Retinal pigment epithelial cell (primary cell): ENCODE measurements at places on chromosomes 11 and 22.
A peak's percentile ranks its signal among the peaks of the same experiment; 100 is the strongest.

DNA sequence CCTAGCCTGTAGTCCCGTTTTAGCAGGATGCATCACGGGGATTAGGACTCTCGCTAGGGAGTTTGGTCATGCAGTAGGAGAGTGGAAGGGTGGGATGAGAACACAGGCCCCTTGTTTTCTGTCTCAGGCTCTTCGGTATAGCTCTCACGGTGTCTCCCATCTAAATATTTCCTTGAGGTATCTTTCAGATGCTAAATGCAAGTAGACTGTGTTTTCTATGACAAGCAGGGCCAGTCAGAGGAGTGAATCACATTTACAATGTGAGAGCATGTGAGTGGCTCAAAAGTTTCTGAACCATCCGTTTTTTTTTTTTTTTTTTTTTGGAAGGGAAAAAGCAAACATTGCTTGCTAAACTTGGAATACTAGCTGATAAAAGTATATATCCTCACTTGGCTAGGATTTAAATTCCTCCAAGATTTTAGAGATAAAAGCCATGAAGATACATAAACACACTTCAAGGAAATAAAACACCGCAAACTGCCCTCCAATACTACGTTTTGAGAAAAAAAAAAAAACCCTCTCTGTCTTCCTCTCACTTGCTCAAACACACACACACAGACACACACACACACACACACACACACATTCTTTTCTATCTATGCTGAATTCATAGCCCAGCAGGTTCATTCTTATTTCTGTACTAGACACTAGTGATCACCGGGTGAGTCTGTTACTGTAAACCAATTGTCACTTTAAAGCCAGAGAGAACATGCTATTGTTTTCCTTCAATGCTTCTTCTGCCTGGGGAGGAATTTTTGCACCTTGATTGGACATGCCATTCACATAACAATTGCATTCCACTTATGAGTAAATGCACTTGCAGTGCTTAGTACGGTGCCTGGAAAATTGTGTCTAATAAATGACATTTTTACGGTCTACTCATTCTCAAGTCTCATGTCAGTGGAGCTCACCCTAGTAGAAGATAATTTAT is 224.6 kb upstream of the CCDC90B start:
- DNase-seq, result no peak

DNA sequence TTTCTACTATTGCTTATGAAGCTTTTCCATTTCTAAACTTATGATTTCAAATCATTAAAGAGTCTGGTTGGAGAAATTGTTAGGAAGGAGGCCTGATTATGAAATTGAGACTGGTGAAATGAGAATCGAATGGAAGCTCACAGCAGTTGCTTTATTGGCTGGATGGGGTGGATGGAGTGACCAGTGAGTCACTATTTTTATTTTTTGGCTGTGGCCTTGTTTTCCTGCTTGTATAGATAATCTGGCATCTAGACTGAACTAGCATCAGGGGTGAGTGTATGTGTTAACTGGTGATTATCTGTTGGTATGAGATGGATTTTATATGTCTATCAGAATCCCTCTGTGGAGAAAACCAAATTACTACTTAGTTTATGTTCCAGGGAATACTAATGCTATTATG is 36.2 kb downstream of the UVRAG start:
- no peak for DNase-seq

DNA sequence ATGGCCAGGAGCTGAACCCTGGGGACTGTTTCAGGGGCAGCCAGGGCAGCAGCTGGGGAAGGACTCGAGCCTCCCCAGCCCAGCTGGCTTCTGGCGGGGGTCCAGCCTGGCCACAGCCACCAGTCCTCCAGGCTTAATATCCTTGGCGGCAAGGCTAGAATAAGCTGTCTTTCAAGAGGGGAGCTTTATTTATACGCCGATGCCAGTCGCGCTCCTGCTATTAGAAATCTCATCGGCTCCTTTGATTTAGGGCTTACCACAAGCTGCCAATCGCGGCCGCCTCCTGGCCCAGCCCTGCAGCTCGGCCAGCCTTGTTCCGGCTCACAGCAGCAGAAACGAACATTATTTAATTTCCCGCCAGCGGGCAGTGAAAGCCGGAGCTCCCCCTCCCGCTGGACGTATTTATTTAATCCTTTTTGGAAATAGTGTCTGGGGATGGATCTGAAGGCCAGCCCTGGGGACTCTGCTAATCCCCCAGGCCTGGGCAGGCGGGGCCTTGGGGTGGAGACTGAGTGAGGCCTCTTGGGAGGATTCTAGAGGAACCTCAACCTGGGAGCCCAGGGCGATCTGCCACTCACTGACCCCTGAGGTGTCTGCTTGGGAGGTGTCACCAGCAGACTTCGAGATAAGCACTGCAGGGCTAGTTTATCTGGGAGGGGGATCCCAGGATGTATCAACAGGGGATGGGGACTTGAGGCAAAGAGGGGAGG is 363.1 kb downstream of the MN1 start:
- peak; percentile 70 for DNase-seq

- DNase-seq, result no peak
Observed at GRCh38 chr11:111370902-111371578, 8.0 kb downstream of the POU2AF1 start.

GRCh38 chr11:289712-290620 is 1.0 kb downstream of the PGGHG start:
- no peak for DNase-seq
